ENCODE measurements at places on chromosomes 3 and 15.

DNA sequence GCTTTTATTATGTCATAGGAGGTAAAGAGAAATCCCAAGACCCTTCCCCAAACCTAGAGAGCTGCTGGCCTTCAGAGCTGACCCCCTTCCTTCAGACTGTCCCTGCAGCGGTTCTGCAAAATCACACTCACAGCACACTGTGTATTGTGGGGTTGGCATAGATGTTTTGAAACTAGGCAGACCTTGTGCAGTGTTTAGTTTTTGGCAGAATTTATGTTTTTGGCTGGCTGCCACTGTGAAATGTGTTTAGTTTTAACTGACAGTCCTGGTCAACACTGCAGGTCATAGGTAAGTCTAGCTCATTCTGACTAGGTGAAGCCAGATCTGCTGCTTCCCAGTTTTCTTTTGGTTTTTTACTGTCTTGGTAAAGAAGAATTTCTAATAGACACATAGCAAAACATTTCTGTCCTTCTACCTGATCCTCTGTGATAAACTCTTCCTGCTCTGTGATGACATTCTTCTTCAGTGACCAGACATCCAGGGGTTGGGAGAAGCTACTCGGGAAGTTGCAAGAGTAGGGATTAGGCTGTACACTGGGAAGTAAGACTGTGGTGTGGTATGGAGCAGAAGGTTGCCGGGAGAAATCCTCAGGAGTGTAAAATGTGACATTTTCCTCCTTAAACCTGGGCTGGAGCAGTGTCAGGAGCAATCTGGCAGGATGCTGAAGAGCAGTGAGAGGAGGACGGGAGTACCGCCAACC, 209.6 kb upstream of the MCTP2 start:
- DNase-seq, result no peak

GRCh38 chr3:107438671-107439070, 61.4 kb downstream of the CCDC54 start:
- no peak for DNase-seq

DNA sequence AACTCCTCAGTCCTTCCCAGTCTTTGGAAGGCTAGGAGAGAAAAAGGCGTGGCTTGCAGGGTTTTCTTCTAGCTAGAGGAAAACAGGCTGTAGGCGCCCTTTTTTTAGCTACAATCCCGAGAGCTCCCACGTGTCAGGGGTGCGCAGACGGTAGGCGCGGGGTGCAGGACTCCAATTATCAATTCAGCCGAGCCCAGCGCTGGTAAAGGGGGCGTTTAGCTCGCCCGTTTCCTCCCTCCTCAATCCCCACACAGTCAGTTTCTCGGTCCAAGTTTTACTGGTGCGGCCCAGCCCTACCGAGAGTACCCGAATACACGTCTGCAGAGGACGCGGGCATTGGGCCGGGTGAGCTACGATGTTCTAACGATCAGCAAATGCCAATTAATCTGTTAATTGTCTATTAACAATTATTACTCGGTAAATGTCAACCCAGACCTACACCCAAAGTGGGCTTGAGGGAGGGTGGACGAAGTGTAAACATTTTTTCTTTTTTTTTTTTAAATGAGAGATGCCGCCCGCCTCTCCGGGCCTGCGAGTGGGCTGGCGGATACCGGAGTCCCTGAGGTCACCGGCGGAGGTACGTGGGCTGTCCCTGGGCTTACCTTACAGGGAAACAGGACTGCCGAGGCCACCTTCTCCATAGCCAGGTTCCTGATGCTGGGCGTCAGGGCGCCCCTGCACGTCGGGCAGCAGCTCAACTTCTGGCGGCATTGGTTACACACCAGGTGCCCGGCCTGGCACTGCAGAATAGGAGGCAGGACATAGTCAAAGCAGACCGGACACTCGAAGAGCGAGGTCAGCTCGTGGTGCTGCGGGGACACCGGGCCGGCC, 923 bp downstream of the SIAH2 start:
- peak; percentile 18 for DNase-seq

DNA sequence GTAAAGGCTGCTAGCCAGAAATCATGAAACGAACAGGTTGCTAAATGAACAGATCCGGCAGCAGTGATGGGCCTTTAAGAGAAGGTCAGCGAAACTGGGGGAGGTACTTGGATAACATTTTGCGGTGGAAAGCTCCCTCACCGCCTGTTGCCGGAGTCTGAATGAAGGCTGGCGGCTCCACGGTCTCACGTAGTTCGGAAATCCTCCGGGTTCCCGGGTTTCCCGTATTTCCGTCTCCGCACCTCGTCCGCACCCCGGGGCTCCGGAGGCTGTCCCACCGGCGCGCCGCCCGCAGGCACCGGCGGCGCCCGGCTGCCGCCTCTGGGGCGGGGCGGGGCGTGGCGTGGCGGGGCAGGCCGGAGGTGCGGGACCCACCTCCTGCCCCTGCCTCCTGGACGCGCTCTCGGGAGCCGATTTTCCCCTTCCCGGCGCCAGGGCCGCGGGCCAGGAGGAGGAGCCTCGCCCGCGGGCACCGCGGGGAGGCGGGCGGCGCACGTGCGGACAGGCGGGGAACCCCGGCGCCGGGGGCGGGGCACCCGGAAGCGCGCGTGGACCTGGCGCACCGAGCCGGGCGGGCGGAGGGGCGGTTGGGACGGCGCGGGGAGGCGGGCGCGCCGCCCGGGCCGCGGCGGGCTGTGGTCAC, at the start of gene ZDHHC23:
TSS of gene ZDHHC23 (plus strand) at position 642 of the 643 bp plus-strand sequence. CDS start 790 bp downstream, outside the sequence.
- DNase-seq, result peak; percentile 42

- no peak for DNase-seq
These were observed 17.2 kb downstream of the QRICH1 start for GRCh38 chr3:49076646-49077045.

DNA sequence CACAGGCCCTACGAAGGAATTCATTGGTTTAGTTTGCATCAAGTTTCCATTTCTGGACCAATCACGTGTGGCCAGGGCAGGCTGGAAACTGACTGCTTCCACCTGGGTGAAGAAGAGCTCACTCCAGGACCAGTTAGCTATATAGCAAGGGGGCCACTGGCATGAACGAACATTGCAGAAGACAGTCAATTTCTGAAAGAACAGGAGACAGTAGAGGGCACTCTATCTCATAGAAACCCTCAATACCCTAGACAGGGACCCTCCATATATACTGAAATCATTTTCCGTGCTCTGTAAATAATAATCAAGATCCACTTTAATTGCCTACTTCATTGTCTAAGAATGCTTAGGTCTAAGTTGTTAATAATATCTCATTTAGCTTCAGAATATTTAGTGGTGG, 215.6 kb downstream of the CADPS start:
- DNase-seq, result no peak

DNA sequence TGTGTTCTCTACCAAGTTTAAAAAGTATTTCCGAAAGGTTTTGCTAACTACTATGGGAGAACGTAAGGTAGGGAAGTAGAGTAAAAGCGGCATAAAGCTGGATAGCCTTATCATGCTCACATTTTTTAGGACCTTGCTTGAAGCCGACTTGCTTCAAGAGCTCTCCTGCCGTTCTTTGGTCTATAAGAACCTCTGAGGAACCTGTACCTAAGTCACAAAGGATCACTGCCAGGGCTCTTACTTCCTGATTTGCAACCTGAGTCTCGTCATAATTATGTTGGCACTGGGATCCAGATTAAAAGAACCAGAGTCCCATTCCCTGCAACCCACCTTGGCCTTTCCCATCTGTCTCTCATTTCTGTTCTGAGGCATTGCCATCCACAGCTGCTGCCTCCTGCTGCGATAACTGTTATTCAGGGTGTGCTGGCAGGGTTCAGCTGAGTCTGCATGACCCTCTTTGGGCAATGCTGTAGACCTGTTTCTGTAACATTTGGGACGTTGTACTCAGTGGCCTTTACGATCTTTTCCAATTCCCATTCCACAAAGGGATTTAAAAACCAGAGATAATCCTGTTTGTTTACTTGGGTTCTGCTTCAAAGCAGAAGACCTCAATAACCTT, 131.0 kb upstream of the UMPS start:
- no peak for DNase-seq

DNA sequence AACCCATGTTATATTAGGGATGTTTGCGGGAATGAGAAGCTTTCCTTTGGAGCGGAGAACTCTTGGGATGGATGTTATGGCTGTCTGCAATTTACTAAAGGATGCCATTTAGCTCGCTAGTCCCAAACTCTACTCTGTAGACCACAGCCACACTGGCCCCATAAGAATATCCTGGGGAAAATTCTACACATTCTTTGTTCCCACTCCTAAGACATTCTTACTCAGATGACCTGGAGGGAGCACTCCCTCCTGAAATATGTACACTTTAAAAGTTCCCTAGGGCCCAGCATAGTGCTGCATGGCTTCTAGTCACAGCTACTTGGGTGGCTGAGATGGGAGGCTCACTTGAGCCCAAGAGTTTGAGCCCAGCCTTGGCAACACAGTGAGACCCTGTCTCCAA, 288.7 kb upstream of the RORA start:
- no peak for DNase-seq

DNA sequence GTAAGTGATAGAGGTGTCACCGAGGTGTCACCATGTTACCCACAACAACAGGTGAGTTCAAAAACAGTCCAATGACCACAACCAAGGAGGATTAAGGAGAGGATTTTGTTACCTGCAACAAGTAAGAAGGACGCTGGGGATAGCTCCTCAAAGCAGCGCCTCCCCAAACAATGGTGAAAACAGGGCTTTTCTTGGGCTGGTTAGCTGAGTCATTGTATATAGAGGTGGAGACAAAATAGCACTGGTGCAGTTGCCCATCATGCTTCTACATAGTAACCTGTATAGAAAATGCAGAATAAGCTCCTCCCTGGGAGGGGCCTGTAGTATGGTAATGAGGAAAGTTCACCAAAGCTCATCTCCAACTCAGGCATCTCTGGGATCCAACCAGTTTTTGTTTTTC, 116.9 kb upstream of the EIF1B start:
- DNase-seq, result no peak

- no peak for DNase-seq
These were observed 633 bp downstream of the IGSF10 start for GRCh38 chr3:151460228-151460627.

- DNase-seq, result no peak
These were observed 132.5 kb downstream of the APBA2 start for GRCh38 chr15:29018120-29018805.

- no peak for DNase-seq
These were observed 68.5 kb downstream of the CPN2 start for GRCh38 chr3:194282436-194283122.

DNA sequence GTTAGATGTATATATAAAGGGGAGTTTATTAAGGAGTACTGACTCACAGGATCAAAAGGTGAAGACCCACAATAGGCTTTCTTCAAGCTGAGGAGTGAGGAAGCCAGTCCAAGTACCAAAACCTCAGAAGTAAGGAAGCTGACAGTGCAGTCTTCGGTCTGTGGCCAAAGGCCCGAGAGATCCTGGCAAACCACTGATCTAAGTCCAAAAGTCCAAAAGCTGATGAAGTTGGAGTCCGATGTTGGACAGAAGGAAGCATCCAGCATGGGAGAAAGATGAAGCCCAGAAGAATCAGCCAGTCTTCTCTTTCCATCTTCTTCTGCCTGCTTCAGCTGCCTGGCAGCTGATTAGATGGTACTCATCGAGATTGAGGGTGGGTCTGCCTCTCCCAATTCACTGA, 107.5 kb downstream of the BCHE start:
- no peak for DNase-seq

DNA sequence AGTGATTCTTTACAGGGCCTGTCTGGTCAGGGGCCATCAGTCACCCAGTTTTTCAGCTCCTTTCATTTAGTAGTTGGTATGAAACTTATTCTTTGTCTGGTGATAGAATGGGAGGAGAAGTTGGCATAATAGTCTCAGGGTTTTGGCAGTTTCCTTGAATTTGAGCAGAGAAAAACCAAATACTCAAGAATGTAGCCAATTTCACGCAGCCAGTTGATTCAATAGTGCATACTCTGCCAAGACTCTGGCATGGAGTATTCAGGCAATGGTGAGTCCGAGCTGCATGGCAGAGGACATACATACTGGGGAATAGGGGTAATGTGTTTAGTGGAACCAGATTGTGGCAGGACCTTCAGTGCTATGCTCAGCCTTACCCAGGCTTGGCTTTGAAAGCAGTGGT, 118.3 kb downstream of the GALK2 start:
- no peak for DNase-seq

- DNase-seq, result no peak
These were observed 506 bp upstream of the ATP1B3 start for GRCh38 chr3:141875893-141876380.

GRCh38 chr3:172321035-172321434, 127.2 kb downstream of the GHSR start:
- no peak for DNase-seq

GRCh38 chr15:47975427-47975826, 145.4 kb upstream of the SLC24A5 start:
- DNase-seq, result no peak

GRCh38 chr3:159030886-159031679, 229.2 kb downstream of the MFSD1 start:
- DNase-seq, result no peak

DNA sequence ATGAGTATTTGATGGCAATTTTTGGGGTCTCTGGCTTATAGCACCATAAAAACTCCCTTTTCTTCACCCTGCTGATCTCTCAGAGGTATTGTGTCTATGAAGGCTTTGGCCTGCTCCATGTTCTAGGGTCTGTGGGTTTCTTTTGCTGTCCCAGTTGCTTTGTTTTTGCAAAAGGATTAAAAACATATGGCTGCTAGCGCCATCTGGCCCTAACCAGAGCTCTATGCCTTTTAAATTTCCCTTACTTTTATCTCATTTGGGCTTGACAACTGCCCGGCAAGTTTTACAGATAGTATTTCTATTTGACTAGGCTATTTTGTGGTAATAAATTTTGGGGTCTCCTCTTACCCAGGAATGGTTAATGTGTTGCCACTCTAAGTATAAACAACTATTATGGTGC, 6.4 kb upstream of the GHRL start:
- no peak for DNase-seq

GRCh38 chr3:69014022-69014580, 617 bp upstream of the EOGT start:
- peak; percentile 35 for DNase-seq

DNA sequence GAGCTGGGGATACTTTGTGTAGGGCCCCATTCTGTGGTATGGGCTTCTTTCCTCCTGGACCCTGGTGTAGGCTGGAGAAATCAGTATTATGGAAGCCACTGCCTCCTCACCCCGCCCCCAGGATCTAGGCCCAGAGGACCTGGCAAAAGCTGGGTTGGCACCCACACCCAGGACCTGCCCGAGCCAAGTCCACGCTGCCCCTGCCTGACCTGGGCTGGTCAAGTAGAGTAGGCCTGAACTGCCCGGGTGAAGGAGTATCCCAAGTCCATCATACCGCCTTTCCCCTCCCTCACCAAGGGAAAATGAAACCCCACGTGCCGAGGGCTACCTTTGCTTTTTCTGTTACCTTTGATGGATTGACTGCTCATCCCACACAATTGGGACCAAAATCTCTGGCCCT, 37.7 kb upstream of the TRAK1 start:
- DNase-seq, result no peak

DNA sequence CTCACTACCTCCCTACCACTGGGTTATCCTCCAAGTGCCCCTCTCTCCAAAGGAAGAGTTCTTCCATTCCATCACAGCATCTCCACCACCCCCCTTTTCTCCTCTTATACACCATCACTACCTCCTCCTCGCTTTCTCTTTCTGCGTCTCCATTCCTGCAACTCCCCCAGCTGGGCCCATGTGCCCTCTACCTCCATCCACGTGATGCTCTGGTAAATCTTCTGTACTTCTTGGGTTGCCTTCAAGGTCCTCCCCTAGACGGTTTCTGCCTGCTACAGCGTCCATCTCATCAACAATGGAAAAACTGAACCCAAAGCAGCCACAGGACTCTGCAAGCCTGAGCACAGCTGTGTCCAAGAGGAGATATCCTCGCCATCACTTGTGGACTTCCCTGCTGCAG, 129.5 kb upstream of the SLCO3A1 start:
- no peak for DNase-seq

- DNase-seq, result no peak
These were observed 125.4 kb upstream of the CPNE4 start for GRCh38 chr3:132160198-132160597.
